ENCODE measurements at places on chromosomes 2 and 18.

DNA sequence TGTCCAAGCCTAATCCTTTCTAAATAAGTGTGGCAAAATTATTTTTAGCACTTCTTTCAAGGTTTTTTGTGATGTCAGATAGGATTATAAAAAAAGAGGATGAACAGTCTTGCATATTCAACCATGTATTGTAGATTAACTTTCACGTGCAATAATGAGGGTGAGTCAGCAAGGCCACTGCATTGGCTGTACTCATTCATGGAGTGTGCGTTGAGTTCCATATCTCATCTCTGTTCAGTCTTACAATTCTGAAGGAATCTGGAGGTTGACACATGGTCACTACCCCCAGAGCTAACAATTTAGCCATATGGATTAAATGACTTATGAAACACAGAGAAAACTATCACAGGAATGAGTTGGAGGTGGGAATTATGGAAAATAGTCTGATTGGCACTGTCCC is 810.5 kb downstream of the SLC4A3 start:
- ATAC-seq, result no peak

DNA sequence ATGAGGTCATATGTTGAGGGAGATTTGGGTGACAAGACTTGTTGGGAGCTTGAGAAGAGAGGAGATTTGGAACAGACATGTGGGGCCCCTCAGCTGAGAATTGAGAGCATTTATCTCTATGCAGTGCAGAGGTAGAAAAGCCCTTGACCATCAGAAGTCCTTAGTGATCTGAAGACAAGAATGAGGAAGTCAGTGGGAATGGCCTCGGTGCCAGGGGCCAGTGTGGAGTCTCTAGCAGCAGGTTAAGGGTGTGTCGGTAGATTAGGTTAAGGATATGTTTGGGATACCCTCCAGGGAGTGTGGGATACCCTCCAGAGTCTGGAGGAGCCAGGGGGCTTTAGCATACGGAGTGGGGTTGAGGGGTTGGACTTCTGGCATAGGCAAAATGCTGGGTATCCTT is 41.6 kb downstream of the FBXO48 start:
- no peak for ATAC-seq

DNA sequence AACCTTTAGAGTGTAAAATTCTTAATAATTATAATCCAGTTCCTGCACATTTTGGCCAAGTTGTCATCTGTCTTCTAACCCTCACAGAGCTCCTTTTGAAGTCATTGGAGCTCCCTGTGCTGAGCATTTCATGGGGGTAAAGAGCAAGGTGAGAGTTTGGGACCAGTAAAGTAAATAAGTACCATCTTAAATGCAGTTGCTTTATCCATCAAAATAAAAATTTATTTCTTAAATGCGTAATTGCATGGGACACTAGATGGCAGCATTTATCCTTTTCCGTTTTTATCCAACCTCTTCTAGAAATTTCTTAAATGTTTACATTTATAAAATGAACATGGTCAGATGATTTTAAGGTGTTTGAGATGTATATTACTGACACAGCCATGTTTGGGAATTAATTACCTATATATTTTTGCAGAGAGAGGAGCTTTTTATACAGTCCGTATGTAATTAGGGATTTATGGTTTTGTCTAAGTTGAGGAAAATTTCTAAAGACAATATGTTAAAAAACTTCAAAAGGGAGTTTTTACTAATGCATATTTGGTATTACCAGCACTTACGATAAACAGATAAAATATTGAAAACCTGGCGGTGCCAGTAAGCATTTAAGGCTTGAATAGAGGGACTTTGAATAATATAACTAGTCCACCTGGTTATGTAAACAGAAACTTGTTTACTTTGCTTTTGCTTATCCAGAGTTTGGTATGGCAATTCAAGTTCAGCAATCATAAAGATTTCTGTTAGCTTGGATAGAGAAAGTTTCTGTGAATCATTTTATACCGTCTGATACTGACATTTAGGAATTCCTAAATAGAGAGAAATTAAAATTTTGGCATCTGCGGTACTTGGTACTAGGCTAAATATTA is 54.5 kb downstream of the ACSL3 start:
- no peak for ATAC-seq

GRCh38 chr18:42080340-42080739 is 125.3 kb downstream of the PIK3C3 start:
- no peak for ATAC-seq

DNA sequence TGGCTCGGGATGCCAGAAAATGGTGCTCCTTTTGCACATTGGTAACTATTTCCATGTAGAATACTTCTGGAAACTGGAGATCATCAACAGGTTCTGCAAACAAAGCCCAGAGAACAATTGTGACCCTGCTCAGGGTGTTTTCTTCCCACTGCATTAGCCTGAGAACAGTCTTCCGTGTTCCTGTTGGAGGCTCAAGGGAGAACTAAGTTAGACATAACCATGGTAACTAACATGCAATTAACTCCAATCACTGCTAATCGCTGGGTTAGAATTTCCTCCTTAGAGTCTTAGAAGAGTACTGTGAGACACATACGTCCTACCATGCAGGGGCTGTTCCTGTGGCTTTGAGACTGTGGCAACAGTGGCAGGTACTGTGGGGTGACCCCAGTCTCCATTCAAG is 36.0 kb upstream of the PDIA6 start:
- ATAC-seq, result no peak

GRCh38 chr18:27449104-27449503 is 264.0 kb upstream of the CHST9 start:
- ATAC-seq, result no peak

DNA sequence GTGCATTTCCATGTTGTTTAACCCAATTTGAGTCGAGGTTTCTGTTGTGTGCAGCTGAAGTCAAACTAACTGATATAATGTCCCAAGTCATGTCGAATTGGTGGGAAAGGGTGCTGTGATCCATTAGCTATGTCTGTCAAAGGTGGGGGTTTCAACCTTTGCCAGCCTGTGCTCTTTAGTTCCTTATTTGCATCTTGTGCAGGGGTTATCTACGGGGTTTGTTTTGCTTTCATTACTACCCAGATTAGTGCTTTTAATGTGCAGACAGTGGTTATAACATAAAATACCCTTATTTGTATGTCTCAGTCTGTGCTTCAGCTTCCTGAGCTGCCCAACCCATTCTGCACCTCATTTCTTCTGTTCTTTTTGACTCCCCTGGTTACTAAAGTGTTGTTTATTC is 271.9 kb upstream of the CXCR4 start:
- no peak for ATAC-seq

DNA sequence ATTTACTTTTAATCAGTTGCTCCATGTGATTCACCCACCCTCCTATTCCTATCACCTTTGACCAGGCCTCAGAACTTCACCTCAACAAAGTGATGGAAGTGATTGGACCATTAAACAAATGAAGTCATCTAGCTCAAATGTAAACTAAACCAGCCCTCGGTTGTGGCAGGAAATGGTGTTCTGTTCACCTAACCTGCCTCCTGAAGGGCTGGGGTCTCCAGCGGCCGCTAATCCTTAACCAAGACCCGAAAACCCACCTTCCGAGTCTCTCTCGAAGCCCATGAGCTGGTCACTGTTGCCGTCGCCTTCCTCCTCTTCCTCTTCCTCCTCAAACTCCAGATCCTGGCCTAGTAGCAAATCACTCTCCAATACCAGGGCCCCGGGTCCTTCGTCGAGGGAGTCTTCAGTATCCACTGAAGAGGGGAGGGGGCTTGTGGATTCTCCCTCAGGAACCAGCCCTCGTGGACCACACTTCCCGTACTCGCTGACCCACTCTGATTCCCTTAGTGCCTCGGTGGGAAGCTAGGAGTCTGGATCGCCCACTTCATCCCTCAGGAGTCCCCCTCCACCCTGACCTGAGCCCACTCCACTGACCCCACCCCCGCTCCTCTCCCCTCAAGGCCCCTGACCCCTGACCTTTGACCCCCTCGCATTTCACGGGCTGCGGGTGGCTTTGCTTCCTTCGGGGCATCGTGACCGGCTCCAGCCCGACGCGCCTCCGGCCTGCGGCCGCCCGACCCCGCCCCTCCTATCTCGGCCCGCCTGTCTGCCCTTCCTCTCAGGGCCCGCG is 503 bp downstream of the ZNF513 start:
- peak; percentile 9 for ATAC-seq

DNA sequence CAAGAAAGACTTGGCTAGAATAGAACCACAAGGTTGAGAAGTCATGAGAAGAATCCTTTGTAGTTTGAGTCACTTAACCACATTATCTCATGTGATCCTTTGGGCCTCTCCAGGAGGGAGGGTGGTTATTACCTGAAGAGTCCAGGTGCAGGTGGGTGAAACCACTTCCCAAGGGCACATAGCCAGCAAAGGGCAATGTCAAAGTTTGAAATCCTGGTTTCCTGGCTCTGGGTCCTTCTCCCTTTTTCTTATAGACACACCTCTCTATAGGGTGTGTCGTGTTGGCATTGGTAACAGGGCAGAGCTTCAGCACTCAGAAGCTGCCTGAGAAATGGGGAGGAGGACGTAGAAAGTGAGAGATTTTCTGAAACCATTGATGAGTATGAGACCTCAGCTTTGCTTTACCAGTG is 137.9 kb downstream of the MGAT5 start:
- ATAC-seq, result no peak

GRCh38 chr18:30712383-30712782 is 330.2 kb downstream of the DSC3 start:
- no peak for ATAC-seq

DNA sequence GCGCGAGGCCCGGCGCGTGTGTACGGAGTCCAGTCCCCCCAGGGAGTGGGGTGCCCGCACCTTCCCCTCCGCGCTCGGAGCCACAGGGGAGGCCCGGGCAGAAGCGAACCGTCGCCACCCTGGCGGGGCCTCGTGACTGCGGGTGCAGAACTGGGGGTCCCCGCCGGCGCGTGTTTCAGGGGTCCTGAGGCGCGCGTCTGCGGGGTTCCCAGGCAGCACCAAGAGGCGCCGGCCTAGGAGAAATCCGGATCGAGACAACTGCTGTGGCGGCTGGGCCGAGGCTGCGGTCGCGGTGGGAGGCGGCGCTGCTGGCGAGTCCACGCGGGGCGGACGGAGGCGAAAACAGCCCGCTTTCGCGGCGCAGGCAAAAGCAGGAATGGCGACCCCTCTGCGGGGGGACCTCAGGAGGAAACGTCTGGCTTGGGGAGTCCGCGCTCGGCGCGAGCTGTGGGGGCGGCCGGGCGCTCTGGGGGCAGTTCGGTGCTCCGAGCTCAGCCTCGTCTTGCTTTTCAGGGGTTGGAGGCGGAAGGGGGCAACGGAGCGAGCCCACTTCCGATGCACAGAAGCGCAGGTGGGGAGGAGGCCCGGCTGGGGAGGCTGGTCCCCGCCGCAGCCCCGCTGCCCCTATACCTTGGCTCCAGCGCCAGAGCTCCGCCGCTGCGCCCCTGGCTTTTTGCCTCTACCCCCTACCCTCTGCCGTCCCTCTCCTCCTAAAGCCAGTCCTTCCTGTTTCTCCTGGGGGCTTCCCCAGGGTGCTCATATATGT is 81.5 kb upstream of the LDLRAD4 start:
- peak; percentile 79 for ATAC-seq

- no peak for ATAC-seq
These were observed 2.7 kb downstream of the IKZF2 start for GRCh38 chr2:213148572-213149261.

DNA sequence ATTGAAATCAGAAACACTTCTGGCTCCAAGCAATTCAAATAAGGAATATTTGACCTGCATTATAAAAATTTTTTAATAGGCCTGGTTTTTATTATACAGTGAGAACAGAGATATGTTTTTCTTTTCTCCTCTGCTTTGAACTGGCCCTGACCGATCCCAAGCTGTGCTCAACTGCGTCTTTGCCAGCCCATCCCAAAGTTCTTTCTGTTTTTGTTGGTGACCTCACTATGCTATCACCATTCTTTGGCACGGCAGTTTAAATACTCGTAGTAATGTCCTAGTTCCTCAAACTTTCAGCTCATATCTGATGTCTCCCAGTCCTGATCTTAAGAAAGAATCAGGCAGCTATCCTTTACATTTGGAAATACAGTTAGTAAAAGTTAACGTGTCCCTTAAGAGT is 42.3 kb upstream of the NETO1 start:
- no peak for ATAC-seq

DNA sequence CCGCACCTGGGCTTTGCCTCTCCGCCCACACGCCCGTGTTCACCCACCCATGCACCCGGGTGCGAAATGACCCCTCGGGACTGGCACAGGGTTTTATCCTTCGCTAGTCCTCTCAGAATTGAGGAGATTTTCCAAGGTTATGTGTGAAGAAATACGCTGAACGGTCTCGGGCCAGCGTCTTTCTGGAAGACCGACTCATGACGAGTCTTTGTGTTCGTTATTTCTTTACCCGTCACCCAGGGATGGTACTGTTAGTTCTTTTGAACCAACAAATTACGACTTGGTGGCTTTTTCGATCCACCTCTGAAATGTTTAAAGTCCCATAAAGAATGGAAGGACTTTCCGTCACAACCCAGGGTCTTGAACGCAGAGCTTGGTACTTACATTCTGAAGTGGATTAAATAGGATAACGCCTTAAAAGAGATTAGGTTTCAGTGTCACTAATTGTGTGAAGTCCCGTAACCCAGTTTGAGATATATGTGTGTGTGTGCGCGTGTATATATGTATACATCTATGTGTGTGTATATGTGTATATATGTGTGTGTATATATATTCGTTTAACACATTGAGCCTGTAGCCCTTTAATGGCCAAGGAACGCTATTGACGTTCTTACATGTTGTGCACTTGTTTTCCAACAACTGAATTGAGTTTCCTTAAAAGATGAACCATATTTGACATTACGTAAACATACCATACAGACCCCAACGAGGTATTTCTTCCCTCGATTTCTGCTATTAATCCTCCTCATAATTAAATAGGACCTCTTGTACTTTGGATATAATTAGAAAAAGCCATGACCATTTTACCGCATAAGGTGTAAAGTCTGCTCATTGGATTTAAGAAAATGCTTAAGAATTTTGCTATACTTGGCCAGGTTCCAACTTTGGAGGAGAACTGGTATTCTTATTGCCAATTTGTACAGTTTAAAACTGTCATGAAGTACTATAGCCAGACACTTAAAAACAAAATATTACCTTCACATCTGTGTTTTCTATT is 889 bp downstream of the ZC3H15 start:
- peak; percentile 12 for ATAC-seq

- no peak for ATAC-seq
These were observed 69.4 kb upstream of the SMAD2 start for GRCh38 chr18:47999801-48000248.

GRCh38 chr2:65072181-65072970 is 16.2 kb downstream of the CEP68 start:
- no peak for ATAC-seq

GRCh38 chr18:69626643-69627242 is 226.1 kb downstream of the DOK6 start:
- peak; percentile 93 for ATAC-seq

DNA sequence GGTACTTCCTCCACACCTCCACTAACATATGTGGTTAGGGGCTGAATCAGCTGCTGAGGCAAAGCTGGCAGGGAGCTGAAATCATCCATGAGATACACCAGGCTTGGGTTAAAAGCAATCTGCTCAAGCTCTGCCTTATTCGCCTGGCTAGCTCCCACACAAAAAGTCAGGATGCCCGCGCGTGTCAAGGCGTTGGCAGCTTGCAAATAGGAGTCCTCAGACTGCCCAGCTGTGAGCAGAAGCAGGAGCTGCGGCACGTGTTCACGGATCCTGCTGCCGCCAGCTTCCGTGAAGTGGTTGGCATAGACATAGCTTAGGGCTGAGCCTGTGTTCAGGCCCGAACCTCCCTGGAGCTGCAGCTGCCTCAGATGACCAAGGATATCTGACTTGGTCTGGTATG is 35.3 kb downstream of the COL6A3 start:
- no peak for ATAC-seq

Measured in SK-N-SH treated with all-trans-retinoic acid at 6 μM for 48 hours (cell line).